ENCODE measurements at places on chromosomes 2 and 18.

GRCh38 chr2:219551441-219552381 lies 7.9 kb downstream of the TMEM198 start:
- no peak for DNase-seq

- no peak for DNase-seq
Measured at GRCh38 chr18:8277270-8277669, 332.0 kb upstream of the RAB12 start.

- no peak for DNase-seq
Measured at GRCh38 chr2:242027676-242028450, 158.3 kb downstream of the RTP5 start.

GRCh38 chr2:201906777-201907562 lies 100.6 kb downstream of the CDK15 start:
- DNase-seq: no peak

GRCh38 chr18:48897531-48897930 lies 53.2 kb downstream of the SMAD7 start:
- DNase-seq: no peak

- DNase-seq: no peak
Measured at GRCh38 chr2:186384226-186384625, 101.8 kb upstream of the ZC3H15 start.

DNA sequence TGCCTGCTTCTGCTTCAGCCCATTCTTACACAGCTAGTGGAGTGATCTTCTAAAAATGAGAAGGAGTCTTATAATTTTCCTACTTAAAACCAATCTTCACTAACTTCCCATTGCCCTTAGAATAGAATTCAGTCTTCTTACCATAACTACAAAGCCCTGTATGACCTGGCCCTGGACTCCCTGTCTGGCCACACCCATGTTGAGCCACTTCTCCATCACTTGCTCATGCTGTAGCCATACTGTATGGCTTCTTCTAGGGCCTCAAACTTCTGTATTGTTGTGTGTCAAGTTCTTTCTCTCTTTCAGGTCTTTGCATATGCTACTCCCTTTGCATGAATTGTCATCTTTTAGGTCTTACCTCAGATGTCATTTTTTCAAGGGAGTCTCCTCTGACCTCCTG lies 11.2 kb downstream of the DGUOK start:
- DNase-seq: no peak

DNA sequence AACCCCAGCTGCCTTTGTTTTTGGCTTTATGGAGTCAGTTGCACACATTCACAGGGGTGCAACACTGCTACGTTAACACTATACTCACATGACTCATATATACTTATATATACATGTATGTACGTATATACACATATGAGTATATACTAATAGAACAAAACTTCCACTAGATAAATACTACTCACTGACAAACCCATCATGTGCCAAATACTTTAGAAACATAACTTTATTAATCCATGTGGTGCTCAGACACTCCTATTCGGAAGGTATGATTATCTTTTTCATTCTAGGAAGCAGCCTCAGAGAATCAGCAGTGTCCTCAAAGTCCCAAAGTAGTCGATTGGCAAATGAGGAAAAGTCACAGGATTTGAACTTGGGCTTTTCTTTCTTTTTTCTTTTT lies 7.9 kb downstream of the PMAIP1 start:
- DNase-seq: no peak

GRCh38 chr18:45998244-45998643 lies 31.1 kb upstream of the EPG5 start:
- no peak for DNase-seq

GRCh38 chr18:71951001-71951400 lies 593.1 kb downstream of the CBLN2 start:
- no peak for DNase-seq

DNA sequence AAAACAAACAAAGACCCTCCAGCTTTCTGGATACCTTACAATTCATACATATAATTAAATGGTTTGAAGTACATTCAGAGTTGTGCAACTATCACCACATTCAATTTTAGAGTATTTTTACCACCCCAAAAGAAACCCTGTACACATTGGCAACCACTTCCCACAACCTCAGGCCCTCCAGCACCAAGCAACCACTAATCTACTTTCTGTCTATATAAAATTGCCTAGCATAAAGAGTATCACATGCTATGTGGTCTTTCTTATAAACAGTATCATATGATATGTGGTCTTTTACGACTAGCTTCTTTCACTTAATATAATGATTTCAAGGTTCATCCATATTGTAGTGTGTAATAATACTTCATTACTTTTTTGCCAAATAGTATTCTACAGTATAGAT lies 7.3 kb downstream of the IER3IP1 start:
- DNase-seq: no peak

DNA sequence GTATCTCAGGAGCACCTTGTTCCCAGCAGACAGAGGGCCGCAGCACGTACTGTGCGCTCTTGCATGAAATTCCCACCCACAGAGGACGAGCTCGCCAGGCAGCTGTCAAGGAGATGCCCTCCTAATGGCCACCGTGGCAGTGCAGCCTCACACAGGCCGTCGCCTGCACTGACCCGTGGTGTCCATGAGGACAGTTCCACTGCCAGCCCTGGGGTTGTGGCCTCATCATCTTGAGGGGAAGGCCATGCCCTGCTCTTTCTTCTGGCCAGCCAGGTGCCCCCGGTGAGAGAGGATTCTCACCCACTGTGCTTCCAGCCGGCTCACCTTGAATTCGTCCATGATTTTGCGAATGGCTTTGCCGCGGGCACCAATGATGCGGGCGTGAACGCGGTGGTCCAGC lies 42.0 kb downstream of the ANO7 start:
- DNase-seq: no peak

GRCh38 chr18:51278045-51278649 lies 80.7 kb upstream of the MEX3C start:
- no peak for DNase-seq

DNA sequence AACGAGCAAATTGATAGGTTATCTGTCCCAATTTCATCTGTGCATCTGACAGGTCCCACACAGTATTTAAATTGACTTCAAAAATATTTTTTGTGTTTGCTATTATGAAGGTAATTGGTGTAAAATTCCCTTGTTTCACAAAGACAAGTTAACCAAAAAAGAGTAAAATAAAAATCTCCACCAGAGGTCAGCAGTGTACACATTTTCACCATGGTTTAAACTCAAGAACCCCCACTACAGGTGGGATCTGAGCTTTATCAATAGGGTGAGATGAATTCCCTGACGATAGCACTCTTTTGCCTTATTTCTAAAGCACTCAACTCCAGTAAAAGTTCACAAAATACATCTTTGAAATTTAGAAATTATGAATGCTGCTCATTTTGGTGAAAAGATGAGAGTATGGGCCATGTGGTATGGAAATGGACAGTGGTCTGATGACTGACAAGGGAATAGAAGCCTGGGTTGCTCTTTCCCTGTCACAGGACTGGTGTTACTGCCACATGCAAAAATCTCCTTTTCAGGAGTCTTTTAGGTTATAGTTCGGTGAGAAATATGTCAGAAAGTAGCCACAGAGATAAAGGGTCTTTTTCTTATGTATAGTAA lies 68.0 kb downstream of the SERPINB8 start:
- no peak for DNase-seq

DNA sequence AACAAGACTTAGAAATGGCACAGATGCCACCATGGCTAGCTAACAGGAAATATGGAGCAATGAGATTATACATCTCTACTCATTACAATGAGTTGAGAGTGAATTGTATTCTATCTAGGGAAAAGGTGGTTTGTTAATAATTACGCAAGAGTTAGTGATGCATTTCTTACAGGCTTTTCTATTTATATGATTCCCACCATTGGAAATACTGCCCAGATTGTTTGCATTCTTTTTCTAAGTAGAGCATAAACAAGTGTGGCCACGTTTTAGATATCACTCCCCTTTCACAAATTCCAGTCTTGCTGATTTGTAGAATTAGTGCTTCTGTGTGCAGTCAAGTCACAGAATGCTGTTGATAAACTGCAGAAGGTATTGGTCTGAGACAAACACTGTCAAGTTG lies 56.6 kb downstream of the ZNF804A start:
- DNase-seq: no peak

- no peak for DNase-seq
Measured at GRCh38 chr2:127324635-127325034, 30.7 kb upstream of the ERCC3 start.

- peak; percentile 42 for DNase-seq
Measured at GRCh38 chr2:106159866-106160785, 34.0 kb downstream of the UXS1 start.

GRCh38 chr2:176149939-176150583 lies 1.3 kb upstream of the HOXD4 start:
- DNase-seq: no peak

DNA sequence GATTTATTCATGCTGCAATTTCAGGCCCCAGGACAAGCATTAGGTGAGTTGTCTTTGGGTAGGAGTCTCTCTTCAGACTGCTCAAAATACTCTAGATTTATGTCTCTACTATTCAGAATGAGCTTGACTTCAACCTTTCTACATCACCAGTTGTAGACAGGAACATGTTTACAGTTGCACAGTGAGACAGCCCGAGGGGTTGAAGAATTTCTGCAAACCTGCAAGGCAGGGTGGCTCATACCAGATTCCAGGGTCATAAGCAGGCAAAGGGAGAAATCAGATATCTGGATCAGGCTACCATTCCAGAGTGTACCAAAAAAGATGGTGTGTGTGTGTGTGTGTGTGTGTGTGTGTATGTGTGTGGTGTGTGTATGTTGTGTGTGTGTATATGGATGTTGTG lies 112.4 kb downstream of the SPP2 start:
- DNase-seq: no peak

GRCh38 chr18:79422022-79422782 lies 26.5 kb downstream of the NFATC1 start:
- no peak for DNase-seq

- no peak for DNase-seq
Measured at GRCh38 chr2:159882130-159882745, 84.2 kb upstream of the CD302 start.

- no peak for DNase-seq
Measured at GRCh38 chr2:170101789-170102188, 76.2 kb upstream of the MYO3B start.

DNA sequence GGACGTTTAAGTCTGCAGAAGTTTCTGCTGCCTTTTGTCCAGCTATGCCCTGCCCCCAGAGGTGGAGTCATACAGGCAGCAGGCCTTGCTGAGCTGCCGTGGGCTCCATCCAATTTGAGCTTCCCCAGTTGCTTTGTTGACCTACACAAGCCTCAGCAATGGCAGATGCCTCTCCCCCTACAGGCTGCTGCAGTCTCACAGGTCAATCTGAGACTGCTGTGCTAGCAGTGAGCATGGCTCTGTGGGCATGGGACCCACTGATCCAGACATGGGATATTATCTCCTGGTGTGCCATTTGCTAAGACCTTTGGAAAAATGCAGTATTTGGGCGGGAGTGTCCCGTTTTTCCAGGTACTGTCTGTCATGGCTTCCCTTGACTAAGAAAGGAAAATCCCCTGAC lies 726.0 kb downstream of the ERBB4 start:
- no peak for DNase-seq

- no peak for DNase-seq
Measured at GRCh38 chr2:183389546-183390080, 265.4 kb downstream of the NUP35 start.

GRCh38 chr2:63301481-63301880 lies 250.9 kb downstream of the OTX1 start:
- no peak for DNase-seq

- DNase-seq: no peak
Measured at GRCh38 chr18:43514747-43515146, 237.5 kb upstream of the SYT4 start.

DNA sequence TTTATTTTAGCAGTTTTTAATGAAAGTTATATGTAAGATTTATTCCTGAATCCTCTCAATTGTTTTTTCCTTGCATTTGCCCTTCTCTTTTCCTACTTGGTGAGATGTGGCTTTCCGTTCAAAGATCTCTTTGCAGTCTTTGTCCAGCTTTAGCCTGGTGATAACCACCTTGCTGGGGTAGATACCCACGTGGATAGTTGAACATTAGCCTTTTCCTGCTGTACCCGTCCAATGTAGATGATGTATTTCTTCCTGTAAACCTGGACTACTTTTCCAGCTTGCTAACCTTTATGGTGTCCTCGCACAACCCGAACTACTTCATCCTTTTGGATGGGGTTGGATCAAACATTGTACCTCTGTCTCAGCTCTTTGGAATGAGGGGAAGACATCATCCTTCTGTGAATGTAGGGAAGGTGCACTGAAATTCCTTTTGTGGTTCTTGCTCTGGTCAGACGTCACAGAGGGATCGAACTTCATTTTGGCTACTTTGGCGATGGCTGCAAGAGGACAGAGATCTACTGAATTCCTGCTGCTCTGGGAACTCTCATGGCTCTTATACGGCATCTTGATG lies 293.2 kb upstream of the EPAS1 start:
- no peak for DNase-seq

DNA sequence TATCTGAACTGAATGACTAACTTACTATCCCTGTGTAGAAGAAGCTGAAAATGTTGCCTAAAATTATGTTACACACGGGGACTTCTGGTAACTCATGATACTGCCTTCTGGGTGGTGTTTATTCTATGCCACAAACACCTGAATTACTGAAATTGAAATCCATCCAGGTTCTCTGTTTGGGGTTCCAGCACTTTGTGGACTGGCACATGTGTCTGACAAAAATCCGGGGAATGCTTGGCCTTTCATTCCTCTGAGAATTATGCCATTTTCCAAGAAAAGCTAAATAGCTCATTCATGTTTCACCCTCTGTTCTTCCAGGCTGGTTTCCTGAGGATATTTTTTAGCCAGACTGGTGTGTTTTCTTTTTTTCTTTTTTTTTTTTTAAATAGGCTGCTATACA lies 59.5 kb upstream of the POU3F3 start:
- no peak for DNase-seq

DNA sequence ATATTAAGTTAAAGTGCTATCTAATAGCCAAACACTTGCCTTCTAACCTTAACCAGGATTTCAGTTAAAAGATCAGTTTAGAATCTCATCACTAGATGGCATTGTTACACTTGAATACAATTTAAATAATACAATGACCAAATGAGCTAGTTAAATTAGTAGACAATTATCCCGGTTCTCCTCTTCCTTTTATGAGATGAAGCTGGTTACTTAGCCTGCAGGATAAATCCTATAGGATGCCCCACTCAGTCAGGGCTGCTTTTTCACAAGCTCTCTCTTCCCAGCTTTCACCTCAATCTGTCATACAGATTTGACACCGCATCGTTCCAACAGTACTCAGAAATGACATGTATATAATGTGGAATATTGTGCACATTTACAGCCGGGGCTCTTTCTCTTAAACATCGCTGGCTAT lies 678.8 kb downstream of the KCNJ3 start:
- no peak for DNase-seq

DNA sequence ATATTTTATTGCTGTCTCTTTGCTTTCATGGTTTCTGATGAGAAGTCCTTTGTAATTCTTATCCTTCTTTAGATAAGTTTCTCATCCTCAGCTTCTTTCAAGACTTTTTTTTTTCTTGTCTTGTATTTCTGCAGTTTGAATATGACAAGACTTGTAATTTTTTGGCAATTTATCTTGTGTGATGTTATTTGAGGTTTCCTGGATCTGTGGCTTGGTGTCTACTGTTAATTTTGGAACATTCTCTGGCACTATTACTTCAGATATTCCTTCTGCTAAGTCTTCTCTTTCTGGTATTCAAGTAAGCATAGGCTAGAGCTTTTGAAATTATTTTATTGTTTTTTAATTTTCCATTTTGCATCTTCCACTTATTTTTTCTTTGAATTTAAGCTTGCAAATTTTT lies 1083.2 kb downstream of the CNTNAP5 start:
- DNase-seq: no peak

Data from stimulated activated CD8-positive, alpha-beta memory T cell treated with anti-CD3 and anti-CD28 coated beads, Interleukin-7, amount 100 ng/mL, for 1 hour (primary cell).